Gastrocnemius medialis (tissue), 4 donors: ENCODE measurements at places on chromosomes 1 and 21. TPM values are rescaled to one million over a fixed set of nuclear protein-coding genes. Genes with fewer than 3 reads are reported as not detected.

- no peak overlapping the region for H3K4me3 ChIP-seq
- H3K4me1 ChIP-seq: peaks cover 51% of the 10 kb centered on the region
- DNase-seq: peak; percentile 66
- peaks cover 29% of the 10 kb centered on the region for H3K36me3 ChIP-seq
- H3K27me3 ChIP-seq: no peaks in the 10 kb centered on the region
- peak overlapping the region; percentile 99 for H3K27ac ChIP-seq
These were observed 7.3 kb downstream of the SYNC start for GRCh38 chr1:32695098-32695904.

GPR52 gene
- 0.75 TPM for total RNA-seq

C1QTNF12 gene
- not detected for total RNA-seq

GRCh38 chr1:50724626-50725286 is 235.3 kb downstream of the FAF1 start:
- H3K4me3 ChIP-seq: no peak overlapping the region
- H3K27ac ChIP-seq: no peak overlapping the region
- H3K4me1 ChIP-seq: no peaks in the 10 kb centered on the region
- no peak for DNase-seq
- no peaks in the 10 kb centered on the region for H3K27me3 ChIP-seq

DNA sequence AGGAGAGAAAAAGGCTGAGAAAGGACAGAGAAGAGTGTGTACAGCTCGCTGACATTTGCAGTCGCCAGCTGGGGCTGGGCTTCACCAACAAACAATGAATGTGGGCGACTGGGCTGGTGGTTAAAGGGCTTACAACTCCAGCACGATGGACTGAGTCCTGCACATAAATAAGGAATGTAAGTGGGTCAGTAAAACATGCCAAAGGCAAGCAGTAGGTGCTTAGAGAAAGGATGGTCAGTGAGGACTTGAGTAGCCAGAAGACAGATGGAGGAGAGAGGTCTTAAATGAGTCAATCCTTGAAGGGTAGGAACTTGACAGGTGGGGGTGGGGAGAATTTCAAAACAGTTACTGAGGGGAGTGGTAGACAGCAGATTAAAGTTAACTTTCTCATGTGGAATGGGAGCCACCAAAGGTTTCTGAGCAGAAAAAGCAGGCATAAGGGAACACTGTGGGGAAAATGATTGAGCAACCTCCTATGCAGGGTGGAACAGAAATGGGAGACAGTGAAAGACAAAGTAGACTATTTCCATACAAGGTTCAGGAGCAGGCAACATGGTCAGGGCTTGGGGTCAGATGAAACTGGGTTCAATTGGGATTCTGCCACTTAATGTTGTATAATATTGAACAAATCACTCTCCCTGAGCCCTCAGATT is 37.4 kb downstream of the GADD45A start:
- H3K27ac ChIP-seq: no peak overlapping the region
- DNase-seq: no peak
- no peaks in the 10 kb centered on the region for H3K36me3 ChIP-seq
- H3K4me1 ChIP-seq: peaks cover 17% of the 10 kb centered on the region

CRYBG2 gene
- total RNA-seq: not detected

GRCh38 chr1:106222403-106222802 is 834.1 kb upstream of the PRMT6 start:
- no peak for DNase-seq
- H3K36me3 ChIP-seq: no peaks in the 10 kb centered on the region
- H3K27ac ChIP-seq: no peak overlapping the region
- no peak overlapping the region for H3K4me3 ChIP-seq
- no peaks in the 10 kb centered on the region for H3K27me3 ChIP-seq

CEPT1 gene
- 14.8 TPM for total RNA-seq

DNA sequence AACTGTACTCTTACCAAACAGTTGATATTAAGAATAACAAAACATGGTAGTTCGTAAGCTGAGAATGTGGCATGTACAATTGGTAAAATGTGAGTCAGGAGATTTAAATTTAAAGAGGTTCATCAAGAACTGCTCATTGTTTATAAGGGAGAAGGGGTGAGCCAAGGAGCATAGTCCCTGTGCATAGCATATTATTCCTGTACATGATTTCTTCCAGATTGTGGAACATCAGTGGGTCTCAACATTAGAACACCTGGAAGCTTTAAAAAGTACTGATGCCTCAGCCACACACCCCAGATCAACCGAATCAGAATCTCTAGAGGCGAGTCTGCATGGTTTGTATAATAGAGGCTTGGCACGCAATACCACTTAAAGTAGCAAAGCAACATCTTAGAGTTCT is 56.1 kb downstream of the KCTD3 start:
- no peak for DNase-seq
- H3K4me1 ChIP-seq: no peaks in the 10 kb centered on the region
- H3K36me3 ChIP-seq: peaks cover 46% of the 10 kb centered on the region
- H3K27ac ChIP-seq: no peak overlapping the region
